GDM1 (cell line): ENCODE measurements at places on chromosomes 3 and 15.

GRCh38 chr15:34331809-34332208 lies 5.8 kb downstream of the SLC12A6 start:
- no peak for DNase-seq

DNA sequence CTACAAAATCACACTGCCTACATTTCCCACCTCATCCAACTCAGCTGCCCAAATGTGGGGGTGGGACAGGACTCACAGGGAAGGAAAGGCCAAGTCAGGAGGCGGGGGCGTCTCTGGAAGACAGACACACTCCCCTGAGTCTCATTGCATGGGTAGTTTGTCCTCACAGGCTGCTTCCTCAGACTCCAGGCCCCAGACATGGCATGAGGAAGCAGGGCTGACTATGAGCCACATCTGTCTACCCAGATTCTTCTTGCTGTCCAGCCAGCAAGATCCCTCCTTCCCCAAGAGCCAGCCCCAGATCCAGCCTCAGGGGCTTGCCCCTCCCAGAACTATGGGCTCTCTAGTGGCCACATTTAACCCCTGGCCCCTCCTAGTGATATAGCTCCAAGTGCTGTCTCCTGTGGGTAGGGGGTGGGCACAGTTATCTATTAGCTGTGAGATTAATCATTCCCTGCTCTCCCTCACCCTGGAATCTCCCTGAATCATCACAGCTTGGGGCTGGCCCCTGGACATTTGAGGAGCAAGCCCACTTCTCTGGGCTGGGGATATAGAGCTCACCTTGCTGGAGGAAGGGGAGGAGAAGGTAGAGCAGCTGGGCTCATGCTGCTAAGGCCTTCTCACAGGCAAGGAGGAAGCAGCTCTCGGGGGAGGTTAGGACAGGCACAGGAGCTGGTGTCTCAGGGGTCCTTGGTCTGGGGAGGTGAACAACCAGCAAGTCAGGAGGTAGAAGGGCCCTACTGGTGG lies 2.1 kb upstream of the CCDC33 start:
- DNase-seq, result no peak

DNA sequence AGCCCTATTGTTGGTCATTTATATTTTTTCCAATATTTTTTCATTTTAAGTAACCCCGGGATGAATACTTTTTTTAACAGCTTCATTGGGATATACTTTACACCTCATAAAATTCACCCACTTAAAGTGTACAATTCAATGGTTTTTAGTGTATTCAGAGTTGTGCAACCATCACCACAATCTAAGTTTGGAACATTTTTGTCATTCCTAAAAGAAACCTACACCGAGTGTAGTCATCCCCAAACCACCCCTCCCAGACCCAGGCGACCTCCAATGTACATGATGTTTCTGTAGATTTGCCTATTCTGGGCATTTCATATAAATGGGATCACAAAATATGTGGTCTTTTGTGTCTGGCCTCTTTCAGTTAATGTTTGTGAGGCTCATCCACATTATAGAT lies 118.3 kb upstream of the FRMD4B start:
- DNase-seq, result no peak

GRCh38 chr3:113533534-113533892 lies 1.2 kb downstream of the SIDT1 start:
- DNase-seq, result no peak

- no peak for DNase-seq
Observed at GRCh38 chr15:64630396-64631107, 144.8 kb downstream of the RBPMS2 start.
